ENCODE measurements at places on chromosomes 16 and 17.

GRCh38 chr17:34285286-34285792 is at the start of gene CCL11:
TSS of gene CCL11 (plus strand) at chr17:34285742. CDS start at chr17:34285809, 67 bp downstream.
- no peak for DNase-seq

- DNase-seq, result no peak
These were observed 11.8 kb downstream of the PEMT start for GRCh38 chr17:17579691-17580090.

DNA sequence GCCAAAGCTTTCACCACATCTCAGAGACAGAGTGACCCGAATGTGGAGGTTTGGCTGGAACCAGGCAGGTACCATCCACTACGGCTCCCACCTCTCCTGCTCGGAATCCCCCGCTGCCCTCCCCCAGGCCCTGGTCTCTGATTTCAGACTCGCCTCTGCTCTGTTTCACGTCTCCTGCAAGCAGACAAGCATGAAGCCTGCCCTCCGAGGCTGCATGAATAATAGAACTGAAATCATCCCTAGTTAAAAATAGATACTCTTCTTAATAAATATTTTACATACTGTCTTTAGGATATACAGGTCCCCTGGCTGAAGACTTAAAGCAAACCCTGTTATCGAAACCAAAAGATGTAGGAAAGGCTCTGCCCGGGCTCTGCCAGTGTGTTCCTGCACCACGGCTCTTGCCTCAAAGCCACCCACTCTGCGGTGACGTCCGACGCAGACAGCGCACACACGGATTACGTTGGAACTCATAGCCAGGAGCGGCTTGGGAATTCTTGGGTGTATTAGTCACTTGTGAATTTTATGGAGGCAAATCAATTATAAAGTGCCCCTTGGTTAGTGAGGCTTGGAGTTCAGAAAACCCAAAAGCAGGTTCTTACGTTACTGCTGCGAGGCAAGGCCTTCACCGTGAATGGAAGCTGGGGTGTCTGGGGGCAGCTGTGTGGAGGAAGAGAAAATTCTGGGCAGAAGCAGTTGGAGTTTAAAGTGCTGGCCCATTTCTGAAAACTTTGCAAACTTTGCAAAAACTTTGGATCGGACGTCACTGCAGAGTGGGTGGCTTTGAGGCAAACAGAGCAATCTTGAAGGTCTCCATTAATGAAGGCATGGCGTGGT is 25.6 kb upstream of the NPTX1 start:
- peak; percentile 31 for DNase-seq

GRCh38 chr17:8275421-8276290 is 12.8 kb upstream of the RANGRF start:
- no peak for DNase-seq

- no peak for DNase-seq
These were observed 9.6 kb upstream of the BCAR1 start for GRCh38 chr16:75260851-75261589.

DNA sequence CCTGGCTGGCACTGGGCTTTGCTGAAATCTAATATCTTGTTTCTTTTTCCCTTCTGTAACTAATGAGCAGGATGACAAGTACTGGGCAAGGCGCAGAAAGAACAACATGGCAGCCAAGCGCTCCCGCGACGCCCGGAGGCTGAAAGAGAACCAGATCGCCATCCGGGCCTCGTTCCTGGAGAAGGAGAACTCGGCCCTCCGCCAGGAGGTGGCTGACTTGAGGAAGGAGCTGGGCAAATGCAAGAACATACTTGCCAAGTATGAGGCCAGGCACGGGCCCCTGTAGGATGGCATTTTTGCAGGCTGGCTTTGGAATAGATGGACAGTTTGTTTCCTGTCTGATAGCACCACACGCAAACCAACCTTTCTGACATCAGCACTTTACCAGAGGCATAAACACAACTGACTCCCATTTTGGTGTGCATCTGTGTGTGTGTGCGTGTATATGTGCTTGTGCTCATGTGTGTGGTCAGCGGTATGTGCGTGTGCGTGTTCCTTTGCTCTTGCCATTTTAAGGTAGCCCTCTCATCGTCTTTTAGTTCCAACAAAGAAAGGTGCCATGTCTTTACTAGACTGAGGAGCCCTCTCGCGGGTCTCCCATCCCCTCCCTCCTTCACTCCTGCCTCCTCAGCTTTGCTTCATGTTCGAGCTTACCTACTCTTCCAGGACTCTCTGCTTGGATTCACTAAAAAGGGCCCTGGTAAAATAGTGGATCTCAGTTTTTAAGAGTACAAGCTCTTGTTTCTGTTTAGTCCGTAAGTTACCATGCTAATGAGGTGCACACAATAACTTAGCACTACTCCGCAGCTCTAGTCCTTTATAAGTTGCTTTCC is 56.0 kb downstream of the HLF start:
- DNase-seq, result no peak

- DNase-seq, result no peak
These were observed 143.1 kb downstream of the C16orf95 start for GRCh38 chr16:87174061-87174460.

GRCh38 chr17:18025945-18026776 is 12.8 kb downstream of the ATPAF2 start:
- DNase-seq, result no peak

Measured in RCC 7860 (cell line).